CD4-positive, alpha-beta T cell treated with Interleukin-4 for 1 hour (primary cell): ENCODE measurements at places on chromosomes 1 and 21.

DNA sequence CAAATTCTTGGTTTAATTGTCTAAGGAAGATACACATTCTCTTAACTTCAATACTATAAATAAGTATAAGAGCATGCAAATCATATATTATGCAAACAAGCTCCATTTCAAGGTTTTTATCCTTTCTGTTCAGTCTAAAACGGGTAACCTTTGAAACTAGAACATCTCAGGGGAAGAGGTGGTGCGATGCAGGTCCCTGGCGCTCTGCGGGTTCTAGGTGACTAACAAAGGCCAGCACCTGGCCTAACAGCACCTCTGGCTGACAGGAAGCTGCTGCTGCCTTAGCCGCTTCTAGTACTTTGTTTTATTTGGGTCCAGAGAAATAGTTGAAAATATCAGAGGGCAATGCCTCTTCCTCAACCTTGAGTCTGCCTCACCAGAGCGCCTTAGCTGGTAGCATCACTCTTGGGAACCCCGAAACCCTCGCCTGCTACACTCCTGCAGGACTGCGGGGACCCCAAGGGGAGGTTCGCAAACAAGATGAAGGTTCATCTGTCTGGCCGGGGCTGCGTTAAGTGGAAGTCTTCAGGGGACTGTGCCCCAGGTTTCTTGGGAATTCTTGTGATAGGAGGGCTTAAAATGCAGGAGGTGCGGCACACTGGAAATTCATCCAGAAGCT, 45.5 kb downstream of the PRDM15 start:
- no peak for DNase-seq

GRCh38 chr1:88060750-88061491, 623.2 kb upstream of the PKN2 start:
- DNase-seq: no peak

DNA sequence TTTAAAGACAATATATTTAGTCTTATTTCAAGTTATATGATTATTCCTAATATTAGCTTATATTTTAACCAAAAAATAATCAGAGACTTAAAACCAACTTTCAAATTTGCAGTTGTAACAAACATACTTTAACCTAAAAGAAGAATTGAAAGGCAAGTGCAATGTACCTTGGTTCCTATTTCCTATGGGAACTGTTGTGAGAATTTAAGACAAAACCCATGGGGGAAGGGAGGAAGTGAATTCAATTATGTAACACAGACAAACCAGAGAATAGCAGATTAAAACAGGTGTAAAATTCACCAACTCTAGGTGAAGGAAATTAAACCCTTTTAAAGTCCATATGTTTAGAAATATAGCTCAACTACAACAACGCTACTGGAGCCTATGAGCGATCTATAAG, 22.6 kb upstream of the CR2 start:
- no peak for DNase-seq

DNA sequence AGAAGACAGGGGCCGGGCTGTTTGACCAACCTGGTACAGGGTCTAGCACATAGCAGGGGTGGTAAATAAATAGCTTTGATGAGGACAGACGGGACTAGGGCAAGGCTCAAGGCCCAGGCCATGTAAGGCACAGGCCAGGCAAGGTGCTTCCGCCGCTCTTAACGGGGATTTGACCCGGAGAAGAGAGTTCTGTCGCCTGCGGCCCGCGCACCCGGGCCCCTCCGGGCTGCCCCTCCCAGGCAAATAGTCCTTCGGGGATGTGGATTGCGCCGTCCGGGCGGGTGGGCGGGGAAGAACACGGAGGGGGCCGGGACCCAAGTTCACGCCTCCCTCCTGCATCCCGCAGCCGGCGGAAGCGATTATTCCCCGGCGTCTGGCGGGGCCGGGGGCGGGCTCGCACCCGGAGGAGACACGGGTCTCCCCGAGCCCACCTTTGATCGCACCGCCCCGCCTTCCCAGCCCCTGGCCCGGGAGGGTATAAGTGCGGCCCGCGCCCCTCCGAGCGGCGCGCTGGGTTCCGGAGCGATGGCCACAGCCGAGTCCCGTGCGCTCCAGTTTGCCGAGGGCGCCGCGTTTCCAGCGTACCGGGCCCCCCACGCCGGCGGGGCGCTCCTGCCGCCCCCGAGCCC, at the start of gene MIXL1:
TSS of gene MIXL1 (plus strand) at position 508 of the 629 bp plus-strand sequence. CDS start at position 526, 18 bp downstream.
- no peak for DNase-seq

- DNase-seq: no peak
These were observed 41.2 kb upstream of the KLF17 start for GRCh38 chr1:44077421-44077820.

GRCh38 chr1:199151634-199152425, 513.0 kb downstream of the PTPRC start:
- DNase-seq: no peak

GRCh38 chr1:109335091-109335490, 28.3 kb upstream of the MYBPHL start:
- no peak for DNase-seq
